Hair follicle dermal papilla cell (primary cell): ENCODE measurements at places on chromosomes 4 and X. TPM values are rescaled to one million over a fixed set of nuclear protein-coding genes. Genes with fewer than 3 reads are reported as not detected.

IQCM gene
- not detected in 2 replicates for total RNA-seq

TGIF2LX gene
- not detected in 2 replicates for total RNA-seq

MAPK10 gene
- 6.3 and 10.9 TPM in 2 replicates for total RNA-seq

LINC00632 gene
- 15.7 and 24.8 TPM in 2 replicates for total RNA-seq

FRMPD3 gene
- under 0.01 TPM in 2 replicates for total RNA-seq

NUDT10 gene
- 2.8 and 3.3 TPM in 2 replicates for total RNA-seq

GLRA2 gene
- not detected in 2 replicates for total RNA-seq

CD40LG gene
- not detected in 2 replicates for total RNA-seq

ELOVL6 gene
- total RNA-seq: 13.1 and 16.5 TPM in 2 replicates

THAP9 gene
- 5.0 and 5.7 TPM in 2 replicates for total RNA-seq

IL3RA gene
- 0.16 TPM in 1 of 2 replicates, not detected in the other for total RNA-seq

MRFAP1L1 gene
- total RNA-seq: 34.7 and 44.6 TPM in 2 replicates

TRIML2 gene
- total RNA-seq: not detected in 2 replicates

RAI2 gene
- total RNA-seq: 0.16 TPM in 1 of 2 replicates, not detected in the other

SMR3B gene
- not detected in 2 replicates for total RNA-seq

CYP2U1 gene
- 22.2 and 32.5 TPM in 2 replicates for total RNA-seq

CYSLTR1 gene
- total RNA-seq: under 0.01 TPM in 1 of 2 replicates, not detected in the other

RTL3 gene
- total RNA-seq: 1.2 and 2.4 TPM in 2 replicates

PLP2 gene
- 26.4 and 35.5 TPM in 2 replicates for total RNA-seq

TMEM271 gene
- not detected in 2 replicates for total RNA-seq

ZFX gene
- 128 and 137 TPM in 2 replicates for total RNA-seq

CYTL1 gene
- total RNA-seq: 12.8 TPM in 1 of 2 replicates, not detected in the other

ADH1B gene
- total RNA-seq: 15.2 and 43.5 TPM in 2 replicates

CC2D2A gene
- total RNA-seq: 16.2 and 17.4 TPM in 2 replicates

TBX22 gene
- total RNA-seq: not detected in 2 replicates

FAM184B gene
- total RNA-seq: under 0.01 TPM in 2 replicates

DUSP9 gene
- total RNA-seq: not detected in 2 replicates

MAP9 gene
- 8.6 and 8.9 TPM in 2 replicates for total RNA-seq

HHIP gene
- total RNA-seq: under 0.01 TPM in 2 replicates

CPE gene
- 70.3 and 99.1 TPM in 2 replicates for total RNA-seq

ARR3 gene
- not detected in 2 replicates for total RNA-seq

TECRL gene
- not detected in 2 replicates for total RNA-seq

ERVMER34-1 gene
- total RNA-seq: 0.12 and 0.16 TPM in 2 replicates

ERAS gene
- total RNA-seq: 0.36 TPM in 1 of 2 replicates, not detected in the other

EDNRA gene
- total RNA-seq: 17.2 and 36.5 TPM in 2 replicates

ODAPH gene
- total RNA-seq: not detected in 2 replicates

NUDT11 gene
- 9.1 and 9.6 TPM in 2 replicates for total RNA-seq

ACE2 gene
- not detected in 2 replicates for total RNA-seq

MAGEA11 gene
- not detected in 2 replicates for total RNA-seq

TREX2 gene
- 1.1 and 2.9 TPM in 2 replicates for total RNA-seq

NPNT gene
- 1.6 and 1.8 TPM in 2 replicates for total RNA-seq

TSPAN7 gene
- total RNA-seq: not detected in 2 replicates

DOK7 gene
- not detected in 2 replicates for total RNA-seq

CETN2 gene
- total RNA-seq: 29.9 and 44.4 TPM in 2 replicates

PRR32 gene
- total RNA-seq: not detected in 2 replicates

SATL1 gene
- total RNA-seq: not detected in 2 replicates

NAP1L3 gene
- total RNA-seq: 8.7 and 11.8 TPM in 2 replicates

PDGFRA gene
- 519 and 737 TPM in 2 replicates for total RNA-seq

ART3 gene
- total RNA-seq: not detected in 2 replicates

TAF7L gene
- 0.16 TPM in 1 of 2 replicates, not detected in the other for total RNA-seq

ATP10D gene
- total RNA-seq: 46.4 and 46.5 TPM in 2 replicates
